Endothelial cell of umbilical vein (primary cell): ENCODE measurements at places on chromosomes 5 and 9.

DNA sequence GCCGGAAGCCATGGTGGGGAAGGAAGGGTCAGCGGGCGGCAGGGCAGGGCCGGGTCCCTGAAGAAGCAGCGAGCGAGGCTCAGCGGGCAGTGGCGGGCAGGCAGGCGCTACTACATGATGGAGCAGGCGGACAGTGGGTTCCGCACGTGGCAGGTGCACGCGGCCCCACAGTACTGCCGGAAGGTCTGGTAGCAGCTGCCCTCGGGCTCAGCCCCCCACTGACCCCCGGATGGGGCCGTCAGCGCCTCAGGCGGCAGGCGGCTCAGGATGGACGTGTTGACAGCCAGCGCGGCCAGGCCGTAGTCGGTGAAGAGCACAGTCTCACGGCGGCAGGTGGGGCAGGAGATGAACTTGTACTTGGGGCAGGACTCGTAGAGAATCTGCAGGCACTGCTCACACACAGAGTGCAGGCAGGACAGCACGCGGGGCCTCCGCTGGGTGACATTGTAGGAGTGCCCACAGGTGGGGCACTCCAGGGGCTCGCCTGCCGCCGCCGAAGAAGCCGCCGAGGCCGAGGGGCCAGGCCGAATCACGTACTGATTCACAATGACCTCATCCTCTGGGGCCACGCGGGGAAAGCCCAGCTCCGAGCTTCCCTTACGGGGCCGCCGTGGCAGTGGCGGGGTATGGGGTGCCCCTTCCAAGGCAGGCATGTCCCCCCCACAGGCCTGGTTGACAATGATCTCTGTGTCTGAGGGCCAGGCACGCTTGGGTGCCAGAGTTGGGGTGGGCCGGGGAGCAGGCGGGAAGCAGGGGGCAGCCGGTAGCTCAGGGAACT, 1.5 kb downstream of the RNF208 start:
- no peak for DNase-seq

- peak; percentile 75 for DNase-seq
Measured at GRCh38 chr5:179530069-179530998, 20.0 kb upstream of the RUFY1 start.

DNA sequence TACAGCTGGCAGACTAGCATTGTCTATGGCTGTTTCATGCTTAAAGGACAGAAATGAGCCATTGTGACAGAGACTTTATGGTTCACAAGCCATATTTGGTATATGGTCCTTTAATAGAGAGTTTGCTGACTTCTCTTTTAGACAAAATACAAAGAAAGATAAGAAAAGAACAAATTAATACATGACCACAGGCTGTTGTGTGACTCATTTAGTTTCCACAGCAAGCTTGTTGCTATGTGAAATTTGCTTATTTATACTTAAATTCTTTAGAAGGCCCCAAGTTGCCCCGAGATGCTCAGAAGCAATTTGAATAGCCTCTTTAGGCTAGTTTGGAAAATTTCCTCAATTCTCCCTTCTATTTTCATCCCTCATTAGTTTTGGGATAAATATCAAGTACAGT, 315.3 kb upstream of the RPS23 start:
- DNase-seq: no peak

DNA sequence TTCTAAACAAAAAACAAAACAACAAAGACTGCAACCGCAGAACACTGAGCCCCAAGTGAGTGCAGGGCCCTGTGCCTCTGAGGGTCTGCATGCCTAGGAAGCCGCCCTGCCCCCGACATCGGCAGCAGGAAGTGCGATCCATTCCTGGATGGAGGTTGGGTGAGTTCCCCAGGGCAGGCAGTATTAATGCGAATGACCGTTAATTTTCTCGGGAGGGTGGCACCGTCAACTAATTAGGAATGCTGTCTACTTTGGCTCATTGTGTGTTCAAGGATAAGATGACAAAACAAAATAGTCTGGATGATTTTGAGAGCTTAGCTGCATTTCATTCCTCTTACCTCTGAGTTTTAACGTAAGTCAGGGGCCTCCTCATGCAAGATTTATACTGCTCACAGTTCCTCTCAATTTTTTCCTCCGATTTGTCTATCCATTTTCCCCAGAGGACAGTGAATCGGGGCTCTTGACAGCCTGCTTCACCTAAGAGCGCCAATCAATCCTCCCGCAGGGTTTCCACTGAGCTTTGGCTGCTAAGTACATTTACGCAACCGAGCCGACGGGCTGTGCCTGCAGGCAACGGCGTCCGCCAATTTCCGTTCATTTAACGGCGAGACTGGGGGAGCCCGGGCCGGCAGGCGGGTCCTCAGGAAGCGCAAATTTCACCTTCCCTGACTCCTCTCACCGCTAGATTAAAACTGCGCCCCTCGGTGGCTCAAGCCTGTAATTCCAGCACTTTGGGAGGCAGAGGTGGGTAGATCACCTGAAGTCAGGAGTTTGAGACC, 2.9 kb upstream of the NXNL2 start:
- peak; percentile 21 for DNase-seq

DNA sequence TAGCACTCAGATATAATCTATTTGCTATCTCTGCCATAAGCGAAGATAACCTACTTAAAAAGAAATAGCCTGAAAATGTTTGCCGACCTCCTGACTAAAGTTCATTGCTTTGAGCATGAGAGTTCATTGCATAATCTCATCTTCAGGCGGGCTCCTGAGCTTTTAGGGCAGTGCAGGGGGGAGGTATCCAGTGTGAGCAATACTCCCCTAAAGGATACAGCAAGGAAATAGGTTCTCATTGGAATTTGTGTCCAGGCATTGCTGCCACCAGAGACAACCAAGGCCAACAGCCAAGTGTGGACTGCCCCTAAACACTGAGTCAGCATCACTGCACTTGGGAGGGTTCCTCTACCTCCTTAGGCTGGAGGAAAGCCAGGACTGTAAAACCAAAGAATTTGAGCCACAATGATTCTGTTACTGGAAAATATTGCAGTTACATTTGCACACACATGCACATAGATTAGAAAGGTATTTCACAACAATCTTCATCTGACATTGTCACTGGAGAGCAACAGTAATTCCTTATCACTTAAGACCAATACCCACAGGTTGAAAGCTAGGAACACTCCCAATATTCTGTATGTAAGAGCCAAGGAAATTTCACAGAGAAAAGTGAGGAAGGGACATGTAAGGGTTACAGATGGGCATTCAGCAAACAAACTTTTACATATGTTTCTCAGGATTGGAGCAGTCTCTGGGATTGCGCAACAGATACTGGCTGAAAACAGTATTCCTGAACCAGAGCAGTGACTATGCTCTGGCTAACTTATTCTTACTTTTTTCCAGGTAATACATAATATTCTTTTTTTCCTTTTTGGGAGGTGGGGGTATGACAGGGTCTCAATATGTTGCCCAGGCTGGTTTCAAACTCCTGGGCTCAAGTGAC, 98.6 kb upstream of the TLE1 start:
- DNase-seq: peak; percentile 8

DNA sequence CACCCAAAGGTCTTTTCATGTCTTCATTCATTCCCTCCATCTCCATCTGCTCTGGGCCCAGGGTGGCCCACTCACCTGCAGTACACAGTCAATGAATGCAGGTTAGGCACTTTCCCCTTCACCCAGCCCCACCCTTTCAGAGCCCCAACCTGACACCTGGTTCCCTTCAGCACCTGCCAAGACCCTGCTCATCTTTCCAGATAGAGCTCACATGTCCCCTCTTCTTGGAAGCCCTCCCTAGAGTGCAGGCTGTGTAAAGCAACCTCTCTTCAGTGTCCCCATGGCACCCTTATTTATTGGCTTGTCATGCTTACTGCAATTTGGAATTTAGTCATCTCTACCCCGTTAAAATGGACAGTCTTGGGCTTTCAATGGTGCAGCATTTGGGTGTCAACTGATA, 13.0 kb upstream of the CPEB4 start:
- no peak for DNase-seq

DNA sequence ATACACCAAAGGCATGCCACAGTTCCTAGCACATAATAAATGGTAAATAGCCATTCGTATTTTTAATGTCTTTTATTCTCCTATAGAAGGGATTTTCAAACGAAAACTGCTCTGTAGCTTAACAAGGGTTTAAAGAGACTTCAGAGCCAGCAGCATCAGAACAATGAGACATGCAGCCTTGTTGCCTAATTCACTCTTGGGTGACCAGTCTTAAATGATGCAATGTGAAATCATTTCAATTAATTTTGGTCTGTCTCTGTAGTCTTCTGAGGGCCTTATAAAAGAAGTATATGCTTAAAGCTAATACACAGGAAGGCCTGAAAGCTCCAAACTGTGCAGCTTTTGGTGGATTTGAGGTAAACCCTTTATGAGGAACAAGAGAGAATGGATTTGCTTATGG, 888.8 kb upstream of the WWC1 start:
- DNase-seq: no peak

GRCh38 chr9:89471390-89471789, 26.5 kb downstream of the SEMA4D start:
- no peak for DNase-seq

- no peak for DNase-seq
Measured at GRCh38 chr5:51889703-51890102, 506.5 kb downstream of the ISL1 start.

DNA sequence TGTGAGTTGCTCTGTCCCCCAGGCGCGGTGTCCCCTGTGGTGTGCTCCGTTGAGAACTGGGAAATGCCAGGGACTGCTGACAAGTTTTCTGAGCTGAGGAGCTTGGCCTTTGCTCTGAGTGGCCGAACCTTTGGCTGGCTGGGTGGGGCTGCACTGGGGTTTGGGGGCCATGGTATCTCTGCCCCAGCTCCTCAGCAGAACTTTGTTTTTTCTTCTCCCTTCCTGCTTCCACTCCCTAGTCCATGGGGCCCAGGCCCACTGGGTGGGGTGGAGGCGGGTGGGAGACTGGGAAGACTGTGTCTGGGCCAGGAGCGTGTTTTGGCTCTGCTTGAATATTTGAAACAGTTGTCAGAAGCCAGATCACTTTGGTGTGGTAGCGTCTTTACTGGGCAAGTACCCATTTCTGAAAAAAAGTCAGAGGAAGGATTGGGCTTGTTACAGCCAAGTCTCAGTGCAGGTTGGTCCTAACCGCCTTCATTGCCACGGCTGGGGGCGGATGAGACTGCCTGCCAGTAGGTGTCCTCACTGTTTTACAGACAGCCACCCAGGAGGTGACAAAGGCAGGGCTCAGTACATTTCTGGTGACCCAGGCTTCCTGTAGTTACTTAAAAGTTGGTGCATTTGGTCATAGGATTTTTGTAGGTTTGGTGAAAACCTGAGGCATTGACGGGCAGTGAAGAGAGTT, 92.7 kb downstream of the DAB2IP start:
- DNase-seq: peak; percentile 57
